Left renal pelvis (tissue), 4 donors: ENCODE measurements at places on chromosomes 11 and 22. TPM values are rescaled to one million over a fixed set of nuclear protein-coding genes. Genes with fewer than 3 reads are reported as not detected.

DNA sequence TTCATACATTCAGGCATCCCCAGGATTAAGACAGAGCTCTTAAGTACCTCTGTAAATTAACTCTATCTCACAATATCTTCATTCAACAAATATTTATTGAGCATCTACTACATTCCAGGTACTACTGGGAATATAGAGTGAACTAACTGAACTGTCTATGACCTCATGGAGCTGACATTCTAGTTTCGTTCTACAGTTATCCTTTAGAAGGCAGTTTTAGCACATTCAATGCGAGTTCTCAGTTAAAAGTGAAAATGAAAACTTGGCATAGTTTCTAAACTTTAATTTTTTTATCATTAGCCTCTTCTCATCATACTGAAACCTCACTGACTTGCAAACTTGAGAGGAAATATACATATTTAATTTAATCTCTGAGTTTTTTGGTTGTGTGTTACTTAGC, 10.7 kb upstream of the MS4A6E start:
- no peak for DNase-seq

DNA sequence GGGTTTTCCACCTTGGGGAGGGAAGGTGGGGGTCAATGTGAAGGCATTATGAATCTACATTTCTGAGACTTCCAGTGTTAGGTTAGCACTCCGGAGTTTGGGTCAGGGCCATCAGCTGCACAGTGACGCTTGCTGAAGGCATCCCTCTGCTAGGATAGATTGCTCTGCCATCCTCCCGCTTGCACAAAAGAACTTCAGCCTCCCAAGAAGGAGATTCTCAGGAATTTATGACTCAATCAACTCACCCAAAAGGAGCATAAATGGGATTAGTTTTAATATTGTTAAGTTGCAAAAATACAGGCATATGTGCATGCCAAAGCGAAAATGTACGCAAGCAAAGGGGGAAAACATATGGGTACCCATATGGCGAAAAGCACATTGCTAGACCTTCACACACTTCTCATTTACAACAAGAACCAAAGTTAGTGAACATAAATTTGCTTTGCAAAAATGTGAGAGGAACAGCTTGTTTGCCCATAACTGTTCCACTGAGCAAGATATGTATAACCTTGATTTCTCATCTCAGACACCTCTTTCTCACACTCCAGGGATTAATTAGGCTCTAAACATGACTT, 1013.0 kb downstream of the OPCML start:
- no peak for DNase-seq

- DNase-seq: no peak
Observed at GRCh38 chr22:30649430-30650007, 13.9 kb downstream of the SLC35E4 start.

DNA sequence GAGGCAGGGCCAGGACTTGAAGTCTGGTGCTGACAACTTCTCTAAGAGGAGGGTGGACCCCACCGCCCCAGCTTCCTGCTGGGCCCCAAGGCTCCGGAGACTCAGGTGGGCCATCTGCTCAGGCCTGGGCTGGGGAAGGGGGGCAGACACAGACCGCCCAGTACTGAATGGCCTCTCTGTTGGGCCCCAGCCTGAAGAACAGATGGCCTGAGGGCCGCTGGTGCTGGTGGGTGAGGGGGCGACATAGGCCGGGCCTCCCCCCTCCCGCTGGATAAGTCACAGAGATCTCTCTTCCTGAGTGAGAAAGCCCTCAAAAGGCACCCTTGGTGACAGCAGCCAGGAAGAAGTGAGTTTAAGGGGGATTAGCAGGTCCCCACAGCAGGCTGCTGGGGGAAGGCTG, 12.5 kb upstream of the TP53I11 start:
- DNase-seq: no peak

CASP1 gene
- polyA plus RNA-seq: 5.6 TPM
